ENCODE measurements at places on chromosomes 5 and 9. TPM values are rescaled to one million over a fixed set of nuclear protein-coding genes. Genes with fewer than 3 reads are reported as not detected.

DNA sequence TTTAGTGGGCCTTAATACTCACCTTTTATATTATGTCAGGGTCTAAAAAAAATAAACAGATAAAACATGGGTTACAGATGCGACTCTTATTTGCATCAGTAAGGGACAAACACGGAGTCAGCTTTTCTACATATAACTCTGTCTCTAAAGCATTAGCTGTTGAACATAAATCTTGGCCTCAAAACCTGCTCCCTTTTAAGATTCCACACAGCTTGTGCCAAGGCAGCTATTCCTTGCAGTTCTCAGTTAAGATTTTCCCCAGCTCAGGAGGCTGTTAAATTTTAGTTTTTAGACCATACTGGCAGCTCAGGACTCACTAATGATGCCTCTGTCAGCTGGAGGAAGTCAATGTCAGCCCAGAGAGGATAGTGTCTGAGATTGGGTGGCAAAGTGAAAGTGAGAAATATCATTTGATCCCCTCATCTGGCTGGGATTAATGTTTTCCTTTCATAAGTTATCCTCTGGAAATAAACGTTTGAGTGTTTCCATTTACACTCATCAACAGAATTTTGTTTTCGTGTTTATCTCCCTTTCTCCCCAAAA is 287.5 kb downstream of the ELAVL2 start:
- DNase-seq: no peak

PCDHB14 gene
- 0.23 TPM for total RNA-seq

DNA sequence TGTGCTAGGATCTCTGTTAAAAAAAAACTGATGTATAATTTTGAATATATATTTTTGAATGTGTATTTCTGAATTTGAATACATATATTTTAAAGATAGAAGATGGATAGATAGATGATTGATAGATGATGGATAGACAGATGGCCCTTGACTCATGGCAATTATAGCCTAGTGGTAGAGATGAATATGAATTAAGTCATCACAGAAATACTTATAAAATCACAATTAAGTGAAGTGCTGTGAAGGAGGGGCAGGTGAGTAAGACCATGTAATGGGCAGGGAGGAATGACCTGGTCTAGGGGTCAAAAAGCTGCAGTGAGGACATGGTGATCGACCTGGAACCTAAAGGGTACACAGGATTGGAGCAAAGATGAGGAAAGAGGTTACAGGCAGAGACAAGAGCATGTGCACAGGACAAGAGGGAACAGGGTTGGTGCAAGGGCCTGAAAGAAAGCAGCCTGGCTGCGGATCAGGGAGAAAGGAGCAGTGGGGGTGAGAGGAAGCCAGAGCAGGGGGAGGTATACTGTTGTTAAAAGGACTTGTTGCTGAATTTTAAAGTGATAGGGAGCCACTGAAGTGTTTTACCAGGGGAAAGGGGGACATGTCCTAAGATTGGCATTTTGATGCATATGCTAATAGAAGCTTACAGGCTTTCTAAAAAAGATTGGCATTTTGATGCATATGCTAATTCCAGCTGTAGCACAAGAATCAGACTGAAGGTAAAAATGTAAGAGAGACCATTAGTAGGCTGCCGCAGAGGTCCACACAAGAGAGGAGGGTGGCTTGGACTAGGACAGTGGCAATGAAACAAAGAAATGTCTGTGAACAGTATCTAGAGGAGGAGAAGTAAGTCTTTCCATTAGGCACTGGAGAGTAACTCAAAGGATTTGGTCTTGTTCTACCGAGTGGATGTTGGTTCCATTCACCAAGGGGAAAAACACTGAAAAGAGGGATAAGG is 527.8 kb downstream of the AGTPBP1 start:
- DNase-seq: no peak

ADCY2 gene
- not detected for total RNA-seq

NR4A3 gene
- 0.07 TPM for total RNA-seq

DNA sequence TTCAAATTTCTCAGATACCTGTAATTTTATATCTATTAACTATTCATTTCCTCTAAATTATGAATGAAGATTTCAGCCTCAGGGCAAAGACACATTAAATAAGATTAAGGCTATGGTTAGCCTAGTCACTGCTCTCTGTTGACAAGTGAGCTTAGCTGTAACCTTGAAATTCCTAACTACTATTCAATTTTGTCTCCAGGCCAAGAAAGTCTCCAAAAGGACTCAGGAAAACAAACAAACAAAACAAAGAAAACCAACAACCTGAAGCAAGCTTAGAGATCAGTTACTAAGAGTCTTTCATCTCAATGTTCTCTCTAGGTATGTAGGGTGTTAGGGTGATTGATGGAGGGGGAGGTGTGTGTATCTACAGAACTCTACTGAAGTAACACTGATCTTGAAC is 9.6 kb upstream of the CTNNAL1 start:
- DNase-seq: no peak

Measured in epithelial cell of proximal tubule (primary cell).